ENCODE measurements at places on chromosomes 7 and 10. TPM values are rescaled to one million over a fixed set of nuclear protein-coding genes. Genes with fewer than 3 reads are reported as not detected.

Gene LRRC4
- under 0.01 TPM for total RNA-seq

Gene ZNF804B
- total RNA-seq = under 0.01 TPM

Gene KCNIP2
- 13.5 TPM for total RNA-seq

Gene PTCD1
- 1.6 TPM for total RNA-seq

DNA sequence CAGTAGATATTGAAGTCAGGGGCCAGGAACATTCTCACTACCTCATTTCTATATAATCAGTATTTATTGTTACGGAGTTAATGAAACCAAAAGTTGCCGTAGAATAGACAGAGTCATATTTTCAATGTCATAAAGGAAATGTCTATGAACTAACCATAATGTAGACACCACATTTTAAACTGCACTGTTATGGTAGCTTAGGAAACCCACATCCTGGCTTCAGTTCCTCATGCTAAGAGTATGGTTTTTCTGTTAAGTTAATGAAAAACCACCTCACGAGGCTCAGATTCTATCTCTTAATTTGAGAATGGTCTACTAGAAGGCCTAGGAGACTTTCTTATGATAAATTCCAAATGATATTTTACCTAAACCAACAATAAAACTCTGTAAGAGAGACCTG is 166.5 kb downstream of the TMEM26 start:
- DNase-seq = no peak
- H3K27ac ChIP-seq = no peak overlapping the region
- H3K4me1 ChIP-seq = no peaks in the 10 kb centered on the region

DNA sequence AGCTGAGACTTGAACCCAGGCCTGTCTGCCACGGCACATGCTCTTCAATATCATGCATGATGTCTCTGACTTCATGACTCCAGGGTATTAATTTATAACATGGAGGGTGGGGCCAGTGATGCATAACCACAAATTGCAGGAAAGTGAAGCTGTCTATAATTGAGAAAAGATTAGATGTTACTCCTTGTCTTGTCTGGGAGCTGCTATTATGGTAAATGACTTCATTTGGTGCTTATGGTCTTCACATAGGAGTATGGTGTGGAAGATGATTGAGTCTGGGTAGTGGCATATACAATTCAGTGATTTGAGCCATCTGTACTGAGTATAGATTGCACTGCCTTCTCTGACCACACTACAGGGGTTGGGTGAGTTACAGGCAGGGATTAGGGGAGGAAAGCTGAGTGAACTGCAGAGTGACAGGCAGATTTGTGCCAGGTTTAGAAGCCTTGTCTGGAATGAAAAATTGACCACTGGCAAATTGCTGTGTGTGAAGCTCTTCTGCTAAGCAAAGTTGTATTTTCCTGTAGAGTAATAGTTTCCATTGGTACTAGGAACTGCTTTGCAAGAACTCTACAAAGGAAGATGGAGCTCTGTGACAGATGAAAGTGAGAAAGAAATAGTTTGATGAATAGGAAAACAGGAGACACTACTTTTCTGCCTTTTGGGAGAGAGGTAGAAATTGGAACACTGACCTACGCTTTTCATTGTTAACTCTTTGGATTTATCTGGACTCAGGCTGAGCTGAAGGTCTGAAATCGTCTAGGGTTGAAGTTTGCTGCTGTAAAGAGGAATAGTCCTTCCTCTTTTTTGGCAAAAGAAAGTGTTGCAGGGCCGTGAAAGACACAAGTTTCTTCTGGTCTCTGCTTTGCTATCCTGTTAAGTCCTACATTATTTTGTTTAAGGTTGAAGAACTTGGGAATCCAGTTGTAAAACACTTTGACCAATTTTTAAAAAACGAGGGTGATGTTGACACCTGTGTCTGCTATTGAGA is 2.7 kb downstream of the SND1 start:
- no peaks in the 10 kb centered on the region for H3K27me3 ChIP-seq
- H3K27ac ChIP-seq = peak overlapping the region; percentile 4
- H3K36me3 ChIP-seq = no peaks in the 10 kb centered on the region
- no peak overlapping the region for H3K4me3 ChIP-seq
- peaks cover 78% of the 10 kb centered on the region for H3K4me1 ChIP-seq

GRCh38 chr7:93232673-93233018 is 480 bp downstream of the VPS50 start:
- H3K4me3 ChIP-seq = peak overlapping the region; percentile 88
- H3K36me3 ChIP-seq = no peaks in the 10 kb centered on the region
- H3K4me1 ChIP-seq = peaks cover 13% of the 10 kb centered on the region

GRCh38 chr7:49174396-49174795 is 250.0 kb downstream of the CDC14C start:
- no peaks in the 10 kb centered on the region for H3K4me1 ChIP-seq
- DNase-seq = no peak
- no peaks in the 10 kb centered on the region for H3K27me3 ChIP-seq
- H3K4me3 ChIP-seq = no peak overlapping the region
- no peak overlapping the region for H3K27ac ChIP-seq

DNA sequence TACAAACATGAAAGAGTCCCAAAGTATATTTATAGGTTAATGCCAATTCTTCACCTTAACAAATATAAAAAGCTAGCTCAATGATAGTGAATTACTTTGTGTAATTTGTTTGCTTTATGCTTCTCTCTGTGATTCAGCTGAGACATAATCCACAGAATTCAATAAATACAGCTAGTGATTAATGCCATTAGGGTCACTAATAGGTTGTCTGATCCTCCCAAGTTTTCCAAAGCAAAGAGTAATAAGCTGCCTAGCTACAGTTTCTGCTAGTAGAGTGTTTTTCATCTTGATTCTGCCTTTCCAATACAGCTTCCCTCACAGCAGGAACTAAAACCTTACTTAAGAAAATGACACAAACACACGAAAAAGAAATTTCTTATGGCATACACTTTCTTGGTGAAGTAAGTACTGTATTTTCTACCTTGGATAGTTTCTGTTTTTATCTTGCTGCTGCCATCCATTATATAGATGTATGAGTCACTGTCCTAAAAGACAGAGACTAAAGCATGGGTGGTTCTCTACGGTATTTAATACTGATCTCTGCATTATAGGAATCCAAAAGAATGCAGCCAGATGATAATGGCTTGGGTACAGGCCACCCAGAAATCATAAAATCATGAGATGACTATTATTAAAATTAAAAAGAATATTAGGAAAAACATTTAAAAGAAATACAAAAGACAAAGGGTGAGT is 170.0 kb downstream of the TPK1 start:
- no peak for DNase-seq
- H3K4me3 ChIP-seq = no peak overlapping the region
- H3K4me1 ChIP-seq = no peaks in the 10 kb centered on the region
- H3K27ac ChIP-seq = no peak overlapping the region

DNA sequence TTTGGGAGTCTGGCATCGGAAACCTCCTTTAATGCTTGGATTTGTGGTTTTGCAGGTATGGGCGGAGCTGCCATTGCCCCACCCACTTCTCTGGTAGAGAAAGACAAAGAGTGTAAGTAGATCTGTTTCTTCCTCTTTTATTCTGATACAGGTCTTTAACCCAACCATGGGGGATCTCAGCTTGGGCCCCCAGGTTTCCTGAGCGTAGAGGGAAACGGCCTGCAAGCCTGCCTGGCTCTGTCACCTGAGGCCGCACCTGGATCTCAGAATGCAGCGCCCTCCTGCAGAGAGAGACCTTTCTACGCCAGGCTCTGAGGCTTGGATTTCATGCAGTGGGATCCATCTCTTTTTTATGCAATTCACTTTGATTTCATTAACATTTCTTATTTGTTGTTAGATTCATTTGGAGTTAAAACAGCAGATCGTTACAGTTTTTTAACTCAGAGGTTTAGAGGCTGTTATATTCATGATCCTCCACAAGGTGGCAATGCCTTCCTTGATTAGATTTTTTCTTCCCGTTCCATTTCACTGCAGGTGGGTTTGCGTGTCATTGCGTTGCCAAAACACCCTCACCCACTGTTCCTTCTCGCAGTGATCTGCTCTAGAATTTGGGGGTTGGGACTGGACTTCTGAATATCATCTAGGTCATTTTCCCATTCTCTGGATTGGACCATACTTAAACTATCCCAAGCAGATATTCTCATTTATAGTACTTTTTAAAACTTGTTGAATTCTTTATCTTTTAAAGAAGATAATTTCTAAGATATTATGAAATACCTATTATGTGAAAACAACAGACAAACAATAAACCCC is 20.0 kb downstream of the RBM17 start:
- no peak for DNase-seq
- no peak overlapping the region for H3K27ac ChIP-seq
- H3K36me3 ChIP-seq = peaks cover 27% of the 10 kb centered on the region
- H3K4me3 ChIP-seq = no peak overlapping the region
- H3K4me1 ChIP-seq = no peaks in the 10 kb centered on the region
- no peaks in the 10 kb centered on the region for H3K27me3 ChIP-seq
